ENCODE measurements at places on chromosomes 7 and 10.
A peak's percentile ranks its signal among the peaks of the same experiment; 100 is the strongest.

- DNase-seq = no peak
Measured at GRCh38 chr10:45463244-45464116, 89.5 kb downstream of the ALOX5 start.

DNA sequence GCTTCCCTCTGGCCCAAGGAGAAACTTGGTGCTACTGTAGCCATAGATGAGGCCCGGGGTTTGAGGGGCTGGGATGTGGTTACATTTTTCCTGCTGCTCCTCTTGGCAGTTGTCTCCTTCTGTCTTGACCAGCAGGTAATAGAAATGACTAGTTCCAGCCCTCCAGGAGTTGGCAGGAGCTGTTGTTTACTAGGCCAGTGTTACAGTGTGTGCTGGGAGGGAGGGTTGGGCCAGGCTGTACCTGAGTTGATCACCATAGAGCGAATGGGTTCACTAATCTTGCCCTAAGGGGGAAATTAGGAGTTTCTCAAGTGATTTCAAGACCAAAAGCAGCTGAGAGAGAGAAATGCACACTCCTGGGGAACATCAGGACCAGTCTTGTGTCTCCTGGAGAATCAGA is 34.9 kb downstream of the PAX2 start:
- no peak for DNase-seq

DNA sequence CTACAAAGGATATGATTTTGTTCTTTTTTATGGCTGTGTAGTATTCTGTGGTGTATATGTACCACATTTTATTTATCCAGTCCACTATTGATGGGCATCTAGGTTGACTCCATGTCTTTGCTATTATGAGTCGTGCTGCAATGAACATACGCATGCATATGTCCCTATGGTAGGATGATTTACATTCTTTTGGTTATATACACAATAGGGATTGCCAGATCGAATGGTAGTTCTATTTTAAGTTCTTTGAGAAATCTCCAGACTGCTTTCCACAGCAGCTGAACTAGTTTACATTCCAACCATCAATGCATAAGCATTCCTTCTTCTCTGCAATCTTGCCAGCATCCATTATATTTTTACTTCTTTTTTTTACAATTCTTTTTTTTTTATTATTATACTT is 35.6 kb upstream of the FAM13C start:
- no peak for DNase-seq

GRCh38 chr7:11235491-11235890 is 261.8 kb downstream of the PHF14 start:
- no peak for DNase-seq

DNA sequence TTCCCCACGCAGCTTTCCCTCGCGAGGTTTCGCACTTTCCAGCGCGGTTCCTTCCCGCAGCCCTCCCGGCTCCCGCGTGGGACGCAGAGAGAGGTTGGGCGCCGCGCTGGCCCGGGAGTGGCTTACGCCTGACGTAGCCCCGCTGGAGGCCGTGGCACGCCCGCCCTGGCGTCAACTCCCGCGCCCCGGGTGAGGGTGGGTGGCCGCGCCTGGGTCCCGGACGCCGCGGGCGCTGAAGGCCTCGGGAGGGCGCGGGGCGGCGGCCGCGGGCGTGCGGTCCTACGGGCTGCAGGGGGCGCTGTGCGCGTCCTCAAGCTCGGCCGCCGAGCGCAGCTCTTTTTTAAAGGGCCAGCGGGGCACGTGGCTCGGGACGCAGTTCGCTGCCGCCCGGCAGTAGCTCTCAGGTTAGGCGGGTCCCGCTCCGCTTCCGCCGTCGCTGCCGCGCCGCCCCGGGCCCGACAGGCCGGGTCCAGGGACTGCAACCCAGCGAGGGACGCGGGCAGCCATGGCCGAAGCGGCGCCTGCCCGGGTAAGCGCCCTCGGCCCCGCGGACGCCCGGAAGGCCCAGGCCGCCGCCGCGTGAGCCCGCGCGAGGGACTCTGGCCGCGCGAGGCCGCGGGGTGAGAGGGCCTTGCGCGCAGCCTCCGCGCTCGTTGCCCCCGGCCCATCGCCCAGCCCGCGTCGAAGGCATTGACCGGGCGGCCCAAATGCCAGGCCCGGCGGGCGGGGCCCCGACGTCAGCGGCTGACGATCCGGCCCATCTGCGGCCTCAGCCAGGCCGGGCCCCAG is at the start of gene ZNF783:
TSS of gene ZNF783 (plus strand) at position 368 of the 789 bp plus-strand sequence. CDS start at position 506, 138 bp downstream.
- DNase-seq = peak; percentile 93

DNA sequence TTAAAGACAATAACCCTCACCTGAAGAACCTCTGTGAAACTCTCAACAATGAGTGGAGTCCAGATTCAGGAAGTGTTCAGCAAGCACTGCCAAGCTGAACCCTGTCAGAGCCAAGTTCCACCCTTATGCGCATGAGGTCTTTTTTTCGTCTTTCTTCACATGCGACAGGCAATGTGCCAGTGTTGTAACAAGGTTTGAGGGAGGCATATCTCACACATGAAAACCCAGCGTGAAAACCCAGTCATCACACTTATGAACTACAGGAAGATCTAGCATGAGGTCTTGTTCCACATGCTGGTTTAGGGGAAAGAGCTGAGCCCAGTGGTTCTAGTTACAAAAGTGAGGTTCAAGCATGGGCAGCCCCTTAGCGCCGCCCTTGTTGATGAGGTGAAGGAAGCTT is 49.7 kb downstream of the RABGEF1 start:
- no peak for DNase-seq

DNA sequence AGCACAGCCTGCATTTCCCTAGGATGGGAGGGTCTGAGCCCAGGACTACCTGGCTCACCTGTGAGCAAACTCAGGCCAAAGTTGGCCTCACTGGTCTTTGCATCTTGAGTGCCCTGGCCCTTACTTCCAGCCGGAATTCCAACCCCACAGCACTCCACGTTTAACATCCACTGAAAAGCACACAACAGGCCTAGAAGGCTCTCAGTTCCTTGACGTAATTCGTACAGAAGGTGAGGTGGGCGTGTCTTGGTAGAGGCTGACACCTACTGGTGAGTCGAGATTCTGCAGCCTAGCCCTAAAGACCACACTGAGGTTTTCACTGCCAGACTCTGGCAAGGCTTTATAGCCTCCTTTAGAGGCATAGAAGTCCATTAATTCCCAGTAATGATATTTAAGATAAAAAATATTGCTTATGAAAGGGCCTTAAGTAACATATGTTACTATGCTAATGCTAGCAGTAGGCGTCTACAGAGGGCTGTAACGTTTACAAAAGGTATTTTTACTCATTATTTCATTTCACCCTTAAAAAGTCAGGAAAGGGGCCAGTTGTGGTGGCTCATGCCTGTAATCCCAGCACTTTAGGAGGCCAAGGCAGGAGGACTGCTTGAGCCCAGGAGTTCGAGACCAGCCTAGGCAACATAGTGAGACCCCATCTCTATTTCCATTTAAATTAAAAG is 95.8 kb downstream of the HIP1 start:
- DNase-seq = peak; percentile 72

GRCh38 chr10:106044503-106044902 is 1120.0 kb downstream of the SORCS1 start:
- DNase-seq = no peak

All from ascending aorta (tissue), 2 donors.